ENCODE measurements at places on chromosomes 7 and 10.

GRCh38 chr10:102152545-102152890 lies 329 bp downstream of the NOLC1 start:
- no peak for DNase-seq

- no peak for DNase-seq
These were observed 676.9 kb downstream of the GATA3 start for GRCh38 chr10:8731121-8732095.

- DNase-seq: no peak
These were observed 13.7 kb upstream of the CLDN4 start for GRCh38 chr7:73817121-73817520.

DNA sequence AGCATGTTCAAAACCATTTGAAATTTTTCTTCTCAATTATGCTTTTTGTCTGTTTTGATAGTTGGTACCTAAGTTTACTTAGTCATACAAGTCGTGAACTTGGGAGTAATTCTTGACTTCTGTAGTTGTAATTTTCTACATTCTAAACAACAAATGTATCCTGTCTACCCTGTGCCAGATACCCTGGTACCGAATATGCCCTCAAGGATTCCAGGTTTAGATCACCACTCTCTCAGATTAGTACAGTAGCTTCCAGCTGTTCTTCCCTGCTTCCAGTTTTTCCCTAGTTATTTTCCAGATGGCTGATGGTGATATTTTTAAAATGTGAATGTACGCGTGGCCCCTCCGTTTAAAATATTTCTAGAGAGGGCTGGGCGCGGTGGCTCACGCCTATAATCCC lies 6.5 kb downstream of the STAM start:
- no peak for DNase-seq

DNA sequence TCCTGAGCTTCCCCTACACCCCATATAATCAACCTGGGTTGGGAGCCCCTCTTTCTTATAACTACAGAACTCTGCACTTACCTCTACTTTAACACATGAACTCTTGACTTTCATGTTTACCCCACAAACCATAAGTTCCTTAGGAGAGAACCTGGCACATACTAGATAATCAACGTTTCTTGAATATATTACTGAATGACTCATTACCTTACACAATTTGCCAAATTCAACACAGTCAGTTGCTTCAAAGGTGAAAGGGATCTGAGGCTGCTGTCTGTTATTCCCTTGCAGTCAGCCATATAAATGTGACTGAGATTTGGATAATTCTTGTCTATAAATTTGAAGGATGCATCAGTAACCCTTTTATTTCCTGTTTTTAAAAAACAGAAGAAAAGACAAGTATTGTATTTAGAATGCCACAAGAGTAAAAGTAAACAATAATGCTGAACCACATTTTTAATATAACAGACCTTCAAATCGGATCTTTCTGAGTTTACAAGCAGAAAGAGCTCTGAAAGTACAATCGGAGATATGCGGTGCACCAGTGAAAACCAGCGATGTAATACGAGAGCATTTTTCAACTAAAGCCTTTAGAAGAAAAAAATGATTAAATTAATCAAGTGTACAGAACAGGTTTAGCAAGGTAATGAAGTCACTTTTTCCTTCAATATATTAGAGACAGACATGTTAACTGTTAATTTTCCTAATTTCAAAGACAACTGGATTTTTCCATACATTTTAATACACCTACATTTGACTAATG lies 29.5 kb upstream of the LRRC17 start:
- DNase-seq: no peak

- DNase-seq: no peak
These were observed 90.4 kb upstream of the BMPER start for GRCh38 chr7:33814936-33815335.

DNA sequence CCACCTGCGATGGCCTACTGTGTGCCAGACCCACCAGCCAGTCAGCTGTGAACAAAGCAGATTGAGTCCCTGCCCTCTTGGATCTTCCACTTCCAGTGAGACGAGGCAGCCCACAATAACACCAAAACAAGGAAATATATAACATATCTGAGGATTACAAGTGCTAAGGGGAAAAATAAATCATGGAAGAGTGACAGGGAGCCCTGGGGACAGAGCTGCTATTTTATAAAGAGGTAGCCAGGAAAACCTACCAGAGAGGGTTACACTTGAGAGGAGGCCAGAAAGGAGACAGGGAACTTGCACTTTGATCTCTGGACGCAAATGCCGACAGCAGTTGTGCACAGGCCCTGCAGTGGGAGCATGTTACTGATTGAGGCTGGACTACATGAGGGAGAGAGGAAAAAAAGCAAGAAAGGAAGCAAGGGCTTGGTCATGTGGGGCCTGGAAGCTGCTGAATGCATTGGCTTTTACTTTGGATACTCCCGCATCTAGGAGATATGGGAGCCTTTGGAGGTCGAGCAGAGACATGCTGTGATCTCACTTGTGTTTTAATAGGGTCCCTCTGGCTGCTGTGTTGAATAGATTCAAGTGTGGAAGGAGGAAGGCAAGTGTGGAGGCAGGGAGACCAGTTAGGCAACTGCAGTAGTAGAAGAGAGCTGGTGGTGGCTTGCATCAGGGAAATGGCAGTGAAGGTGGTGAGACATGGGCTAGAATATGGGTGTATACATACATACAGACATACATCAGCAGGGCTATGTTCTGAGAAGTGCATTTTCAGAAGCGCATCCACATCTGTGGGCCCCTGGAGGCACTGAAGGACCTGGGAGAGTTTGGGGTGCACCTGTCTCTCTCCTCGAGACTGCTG lies 26.2 kb downstream of the MINDY4 start:
- DNase-seq: no peak

GRCh38 chr7:74272305-74273038 lies 16.7 kb upstream of the CLIP2 start:
- DNase-seq: no peak

DNA sequence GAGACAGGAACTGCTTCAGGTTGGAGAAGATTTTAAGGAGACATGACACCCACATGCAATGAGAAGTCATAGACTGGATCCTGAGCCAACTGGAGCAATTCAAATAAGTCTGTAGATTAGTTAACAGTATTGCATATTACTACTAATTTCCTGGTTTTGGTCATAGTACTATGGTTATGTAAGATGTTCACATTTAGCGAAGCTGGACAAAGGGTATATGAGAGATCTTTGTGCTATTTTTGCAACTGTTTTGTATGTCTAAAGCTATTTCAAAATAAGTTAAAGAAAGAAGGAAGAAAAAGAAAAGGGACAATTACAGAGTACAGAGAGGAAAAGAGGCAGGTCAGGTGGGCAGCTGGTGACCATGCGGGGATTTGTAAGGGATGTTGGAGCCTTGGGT lies 116.5 kb upstream of the SVIL start:
- no peak for DNase-seq

GRCh38 chr7:13563257-13563656 lies 426.2 kb downstream of the ETV1 start:
- no peak for DNase-seq

- DNase-seq: no peak
These were observed 40.1 kb downstream of the KCNH2 start for GRCh38 chr7:150937848-150938561.

DNA sequence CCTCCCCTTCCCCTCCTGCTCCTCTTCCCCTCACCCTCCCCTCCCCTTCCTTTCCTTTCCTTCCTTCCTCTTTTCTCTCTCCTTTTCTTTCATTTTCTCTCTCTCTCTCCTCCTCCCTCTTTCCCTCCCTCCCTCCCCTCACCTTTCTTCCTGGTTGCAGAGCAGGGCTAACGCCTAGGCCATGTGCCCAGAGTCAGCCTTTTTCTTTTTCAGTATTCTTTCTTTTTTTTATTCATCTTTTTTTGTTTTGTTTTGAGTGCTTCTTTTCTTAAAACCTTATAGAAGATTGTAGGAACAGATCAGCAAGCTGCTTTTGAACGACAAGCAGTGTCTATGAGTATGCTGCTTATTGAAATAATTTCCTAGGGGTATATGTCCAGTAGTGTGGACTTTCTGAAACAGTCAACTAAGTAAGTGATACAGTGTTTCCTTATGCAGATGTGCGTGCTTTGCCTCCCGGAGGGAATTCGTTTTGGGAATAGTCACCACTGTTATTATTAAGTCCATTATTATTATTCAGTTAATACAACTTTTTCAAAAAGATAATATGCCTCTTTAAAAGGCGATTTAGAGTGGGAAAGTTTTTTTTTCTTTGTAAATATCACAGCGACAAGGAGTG lies 219.2 kb downstream of the CAMK1D start:
- DNase-seq: no peak

GRCh38 chr7:590731-591551 lies 71.3 kb upstream of the PDGFA start:
- DNase-seq: no peak

- DNase-seq: no peak
These were observed 85.7 kb downstream of the HBP1 start for GRCh38 chr7:107254398-107254985.

GRCh38 chr10:78656417-78657162 lies 412.2 kb upstream of the ZMIZ1 start:
- DNase-seq: no peak

- DNase-seq: no peak
These were observed 8.1 kb upstream of the OLAH start for GRCh38 chr10:15035385-15036301.

- no peak for DNase-seq
These were observed 461.4 kb upstream of the POT1 start for GRCh38 chr7:125390981-125391380.

GRCh38 chr10:123564631-123565030 lies 101.5 kb upstream of the GPR26 start:
- no peak for DNase-seq

Measured in effector memory CD4-positive, alpha-beta T cell (primary cell).